Activated CD4-positive, CD25-positive, alpha-beta regulatory T cell treated with anti-CD3 and anti-CD28 coated beads, Interleukin-2, amount 50 U/mL, for 16 hours (primary cell): ENCODE measurements at places on chromosomes 1 and 21.

GRCh38 chr1:183544598-183545297 lies 45.5 kb downstream of the NCF2 start:
- no peak for DNase-seq

- DNase-seq: no peak
Measured at GRCh38 chr1:97610102-97610501, 310.7 kb downstream of the DPYD start.

DNA sequence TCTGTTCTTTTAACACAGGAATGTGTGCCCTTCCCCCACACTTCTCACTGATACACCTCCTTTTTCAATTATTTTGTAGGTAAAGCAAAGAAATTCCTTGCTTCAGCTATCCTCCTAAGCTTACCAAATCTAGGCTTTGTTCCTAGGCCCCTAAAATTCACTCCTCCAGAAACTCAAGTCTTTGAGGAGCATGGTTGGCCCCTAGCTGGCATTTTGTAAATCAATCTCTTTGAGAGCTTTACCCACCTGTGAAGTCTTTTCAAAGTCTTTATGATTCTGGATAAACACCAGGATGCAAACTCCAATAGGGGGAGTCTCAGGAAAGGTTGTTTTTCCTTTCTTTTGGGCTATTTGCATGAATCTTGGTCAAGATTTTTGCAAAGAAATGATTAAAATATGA lies 82.9 kb upstream of the ZNF644 start:
- DNase-seq: no peak

DNA sequence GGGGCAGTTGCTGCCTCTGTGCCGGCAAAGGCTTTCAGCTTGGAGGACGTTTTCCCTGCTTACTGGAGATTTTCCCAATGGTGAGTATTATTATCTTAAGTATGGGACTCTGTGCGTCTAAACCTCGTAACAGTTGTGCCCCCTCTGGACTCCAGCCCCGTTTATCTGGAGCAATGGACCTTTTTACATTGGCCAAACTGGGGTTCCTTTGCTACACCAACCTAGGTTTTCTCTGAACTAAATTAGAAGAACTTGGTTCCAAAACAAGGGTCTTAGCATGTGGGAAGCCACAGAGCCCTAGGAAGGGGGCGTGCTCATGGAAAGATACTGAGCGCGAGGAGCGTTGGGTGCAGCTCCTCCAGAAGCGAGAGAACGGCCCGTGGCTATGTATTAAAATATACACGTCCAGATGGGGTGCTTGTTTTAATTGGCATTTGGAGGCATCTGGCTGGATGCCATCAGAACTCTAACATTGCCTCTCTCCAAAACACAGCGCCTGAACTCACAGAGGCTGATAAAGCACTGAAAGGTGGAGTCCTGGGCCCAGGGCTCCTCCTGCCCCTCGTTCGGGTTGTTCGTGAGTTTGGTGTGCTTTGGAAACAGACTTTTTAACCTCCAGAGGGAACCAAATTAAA lies 28.4 kb downstream of the POFUT2 start:
- no peak for DNase-seq

- DNase-seq: no peak
Measured at GRCh38 chr1:54257876-54258275, 57.9 kb downstream of the MRPL37 start.

- DNase-seq: no peak
Measured at GRCh38 chr1:205688171-205689080, 8.1 kb upstream of the SLC45A3 start.

DNA sequence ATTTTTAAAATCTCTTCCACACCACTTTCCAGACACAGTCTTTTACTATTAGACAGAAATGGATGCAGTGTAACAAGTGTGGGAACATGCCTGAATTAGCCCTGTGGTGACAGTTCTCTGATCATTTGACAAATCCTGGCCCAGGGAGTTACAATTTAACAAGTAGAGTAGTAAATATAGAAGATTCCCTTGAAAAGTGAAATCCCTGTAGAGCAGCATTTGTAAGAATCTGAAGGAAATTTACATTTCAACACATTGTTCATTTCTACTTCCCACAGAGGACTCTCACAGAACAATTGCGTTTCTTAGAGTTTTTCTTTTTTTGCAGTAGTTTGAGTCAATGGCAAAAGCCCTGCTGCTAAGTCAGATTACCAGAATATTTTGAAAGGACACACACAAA lies 458.3 kb upstream of the BRINP3 start:
- DNase-seq: no peak

- DNase-seq: no peak
Measured at GRCh38 chr1:37484325-37485051, 10.1 kb downstream of the ZC3H12A start.
